ENCODE measurements at places on chromosomes 2 and 18.

- no peaks in the 10 kb centered on the region for H3K36me3 ChIP-seq
- DNase-seq = no peak
- H3K27me3 ChIP-seq = no peaks in the 10 kb centered on the region
- no peak overlapping the region for H3K4me3 ChIP-seq
- H3K27ac ChIP-seq = no peak overlapping the region
These were observed 24.3 kb downstream of the STAT4 start for GRCh38 chr2:191126386-191127085.

- no peak overlapping the region for H3K4me3 ChIP-seq
- H3K4me1 ChIP-seq = no peaks in the 10 kb centered on the region
- H3K27me3 ChIP-seq = no peaks in the 10 kb centered on the region
These were observed 314.5 kb upstream of the MMADHC start for GRCh38 chr2:149902081-149902480.

GRCh38 chr2:253202-253638 lies 10.6 kb downstream of the SH3YL1 start:
- no peaks in the 10 kb centered on the region for H3K4me1 ChIP-seq
- no peak for DNase-seq
- no peak overlapping the region for H3K4me3 ChIP-seq
- H3K27ac ChIP-seq = no peak overlapping the region
- no peaks in the 10 kb centered on the region for H3K27me3 ChIP-seq

DNA sequence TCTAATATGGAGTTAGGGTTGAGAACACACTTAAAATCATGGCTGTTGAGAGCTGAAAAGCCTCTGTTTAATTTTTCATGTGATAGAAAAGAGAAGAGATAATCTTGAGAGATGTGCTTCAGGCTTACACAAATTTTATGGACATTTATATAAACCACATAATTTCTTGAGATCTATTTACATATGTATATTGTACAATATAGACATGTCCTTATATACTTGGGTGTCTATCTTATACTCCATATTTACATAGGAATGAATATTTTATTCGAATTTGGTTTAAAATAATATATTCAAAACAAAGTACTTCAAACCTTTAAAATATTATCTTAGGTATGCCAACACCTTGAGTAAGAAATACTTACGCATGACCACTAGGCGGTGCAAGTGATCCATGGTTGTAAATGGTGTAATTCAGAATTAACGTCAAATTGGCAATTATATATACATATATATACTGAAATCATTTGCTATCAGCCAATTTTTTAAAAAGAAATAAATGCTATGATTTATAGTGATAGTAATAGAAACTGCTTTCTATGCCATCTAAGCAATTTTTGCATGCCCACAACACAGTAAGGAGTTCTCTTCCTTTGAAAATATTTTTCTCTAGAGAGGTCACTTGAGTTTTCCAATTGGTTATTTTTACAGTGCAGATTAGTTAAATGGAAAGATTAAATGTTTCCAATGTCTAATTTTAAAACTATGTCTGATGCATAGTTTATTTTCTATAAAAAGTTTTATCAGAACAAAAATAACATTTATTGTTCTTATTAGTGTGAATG lies 37.6 kb upstream of the SPAG16 start:
- H3K36me3 ChIP-seq = no peaks in the 10 kb centered on the region
- H3K4me3 ChIP-seq = no peak overlapping the region
- H3K27me3 ChIP-seq = no peaks in the 10 kb centered on the region
- no peak overlapping the region for H3K27ac ChIP-seq
- H3K4me1 ChIP-seq = no peaks in the 10 kb centered on the region
- peak; percentile 20 for DNase-seq

DNA sequence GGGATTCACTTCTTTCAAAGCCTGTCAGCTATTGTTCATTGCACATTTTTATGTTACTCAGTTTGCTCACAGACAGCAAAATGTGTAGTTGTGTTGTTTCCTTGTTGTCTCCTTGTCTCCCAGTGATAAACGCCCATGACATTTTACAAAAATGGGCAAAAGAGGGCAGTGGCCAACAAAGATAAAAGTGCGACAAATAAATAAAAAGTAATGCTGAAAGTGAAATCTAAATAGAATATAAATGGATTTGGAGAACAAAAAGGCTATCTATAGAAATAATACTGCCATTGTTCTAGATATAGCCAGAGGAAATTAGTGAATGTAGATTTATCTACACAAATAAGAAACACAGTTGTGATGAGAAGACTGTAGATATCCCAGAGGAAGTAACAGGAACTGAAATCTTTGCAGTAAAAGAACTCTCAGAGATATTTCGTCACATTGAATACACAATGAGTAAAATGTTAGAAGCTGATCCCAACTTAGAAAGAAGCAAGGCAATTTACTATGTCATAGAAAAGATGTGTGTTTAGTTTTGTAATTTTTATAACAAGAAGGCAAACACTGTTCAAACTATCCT lies 1186.2 kb upstream of the FAM98A start:
- H3K4me3 ChIP-seq = no peak overlapping the region
- no peak for DNase-seq
- H3K27ac ChIP-seq = no peak overlapping the region

Measured in astrocyte (in vitro differentiated cells and primary cell).